NCI-H510A treated with DMSO at 0.1 percent for 48 hours (cell line): ENCODE measurements at places on chromosomes 7 and 10.

DNA sequence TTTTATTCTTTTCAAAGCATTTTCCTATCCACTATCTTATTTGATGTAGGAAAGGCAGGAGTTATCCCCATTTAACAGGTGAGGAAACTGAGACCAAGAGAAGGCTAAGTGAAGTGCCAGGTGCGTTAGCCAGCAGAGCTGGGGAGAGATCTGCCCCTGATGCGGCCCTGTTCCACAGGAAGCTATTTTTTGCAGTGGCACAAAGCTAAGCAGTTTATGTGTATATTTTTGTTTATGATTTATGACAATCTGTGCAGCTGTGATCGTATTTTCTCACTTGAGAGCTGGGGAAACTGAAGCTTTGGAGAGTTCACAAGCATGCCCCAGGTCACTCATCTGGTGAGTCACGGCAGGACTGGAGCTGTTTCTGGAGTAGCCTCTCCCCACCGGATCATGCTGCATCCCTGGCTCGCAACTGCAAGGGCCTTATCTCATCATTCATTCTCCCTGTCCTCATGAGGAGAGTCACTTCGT lies 38.8 kb downstream of the SLC29A3 start:
- DNase-seq = no peak

DNA sequence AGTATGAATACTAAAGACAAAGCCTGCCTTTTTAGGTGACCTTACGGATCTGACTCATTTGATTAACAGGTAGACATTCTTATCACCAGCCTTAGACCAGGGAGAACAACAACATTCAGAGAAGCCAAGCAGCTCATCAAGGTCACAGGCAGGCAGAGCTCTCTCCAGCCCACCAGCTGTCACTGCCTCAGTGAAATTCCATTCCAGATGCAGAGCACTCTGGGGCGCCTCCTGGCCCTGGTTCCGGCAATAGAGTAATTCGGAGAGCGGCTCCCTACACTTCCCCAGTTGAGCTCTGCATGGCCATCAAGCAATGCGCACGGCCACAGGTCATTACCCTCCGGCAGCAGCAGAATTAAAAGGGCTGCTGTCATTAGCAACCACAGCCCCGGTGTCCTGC lies 164.7 kb downstream of the TCERG1L start:
- DNase-seq = no peak

DNA sequence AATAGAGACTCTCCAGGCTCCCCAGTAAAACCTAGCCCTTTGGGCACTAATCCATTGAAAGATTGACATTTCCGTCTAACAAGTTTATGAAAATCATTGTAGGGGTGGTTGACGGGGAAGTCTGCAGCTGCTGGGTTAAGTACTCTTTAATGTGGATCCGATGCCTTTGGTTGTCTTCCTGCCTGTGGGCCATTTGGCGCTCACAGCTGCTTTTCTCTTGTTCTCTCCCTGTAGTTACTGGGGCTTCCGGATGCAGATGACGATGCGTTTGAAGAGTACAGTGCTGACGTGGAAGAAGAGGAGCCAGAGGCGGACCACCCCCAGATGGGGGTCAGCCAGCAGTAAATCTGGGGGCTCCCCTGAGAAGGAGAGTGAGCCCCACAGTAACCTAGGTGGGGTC lies 22.4 kb downstream of the MTURN start:
- DNase-seq = peak; percentile 74

DNA sequence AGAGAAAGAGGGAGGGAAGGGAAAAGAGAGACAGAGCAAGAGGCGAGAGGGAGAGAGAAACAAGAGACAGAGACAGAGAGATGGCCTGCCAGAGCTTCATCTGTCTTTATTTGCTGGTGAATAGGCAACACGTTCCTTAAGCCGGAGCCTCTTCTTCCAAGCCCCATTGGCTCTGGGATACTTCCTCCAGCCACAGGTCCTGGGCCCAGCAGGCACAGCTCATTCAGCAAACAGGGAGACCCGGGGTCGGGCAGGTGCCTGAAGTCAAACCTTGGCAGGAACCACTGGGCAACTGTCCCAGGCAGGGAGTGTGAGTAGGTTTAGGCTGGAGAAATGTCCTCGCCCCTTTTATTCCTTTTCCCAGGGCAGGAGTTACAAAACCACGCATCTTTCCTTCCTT lies 68.2 kb downstream of the MYL10 start:
- no peak for DNase-seq

GRCh38 chr10:4246881-4247358 lies 461.9 kb upstream of the KLF6 start:
- no peak for DNase-seq
